T47D (cell line): ENCODE measurements at places on chromosomes 5 and 9.

DNA sequence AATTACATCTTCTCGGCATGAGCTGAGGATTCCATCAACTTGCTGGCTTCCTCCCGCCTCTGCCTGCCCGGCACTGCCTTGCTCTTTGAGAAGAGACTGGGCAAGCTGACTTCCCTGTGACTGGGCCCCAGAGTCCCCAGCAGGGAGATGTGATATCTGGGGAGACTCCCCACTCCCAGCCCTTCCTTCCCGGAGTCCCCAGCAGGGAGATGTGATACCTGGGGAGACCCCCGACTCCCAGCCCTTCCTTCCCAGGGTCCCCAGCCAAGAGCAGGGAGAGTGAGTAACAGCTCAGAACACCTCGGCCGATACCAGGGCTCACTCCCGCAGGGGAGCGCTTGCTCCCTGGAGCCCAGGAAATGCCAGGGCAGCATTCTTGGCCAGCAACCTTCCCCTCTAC lies 90.1 kb upstream of the NEURL1B start:
- DNase-seq, result no peak

DNA sequence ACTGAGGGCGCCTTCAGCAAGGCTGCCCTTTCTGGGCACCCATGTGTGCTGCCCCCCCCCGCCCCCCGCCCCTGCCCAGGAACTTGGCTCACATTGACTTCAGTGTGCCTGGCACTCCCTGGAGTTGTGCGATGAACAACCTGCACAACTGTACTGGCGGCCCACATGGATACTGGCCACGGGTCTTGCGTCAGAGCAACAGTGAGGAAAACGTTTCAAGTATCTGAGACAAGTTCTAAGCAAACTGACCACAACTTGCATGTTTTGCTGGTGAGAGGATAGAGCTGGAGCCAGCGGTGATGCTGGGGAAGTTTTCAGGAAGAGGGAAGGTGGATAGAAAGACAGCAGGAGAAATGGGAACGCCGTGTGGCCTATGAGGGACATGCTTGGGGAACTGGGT lies 45.4 kb downstream of the HABP4 start:
- no peak for DNase-seq

- no peak for DNase-seq
These were observed 235.9 kb upstream of the FAM174A start for GRCh38 chr5:100299261-100299660.

GRCh38 chr5:77629509-77630113 lies 8.9 kb downstream of the OTP start:
- DNase-seq, result no peak

GRCh38 chr9:73643379-73644013 lies 491.8 kb downstream of the ANXA1 start:
- no peak for DNase-seq

DNA sequence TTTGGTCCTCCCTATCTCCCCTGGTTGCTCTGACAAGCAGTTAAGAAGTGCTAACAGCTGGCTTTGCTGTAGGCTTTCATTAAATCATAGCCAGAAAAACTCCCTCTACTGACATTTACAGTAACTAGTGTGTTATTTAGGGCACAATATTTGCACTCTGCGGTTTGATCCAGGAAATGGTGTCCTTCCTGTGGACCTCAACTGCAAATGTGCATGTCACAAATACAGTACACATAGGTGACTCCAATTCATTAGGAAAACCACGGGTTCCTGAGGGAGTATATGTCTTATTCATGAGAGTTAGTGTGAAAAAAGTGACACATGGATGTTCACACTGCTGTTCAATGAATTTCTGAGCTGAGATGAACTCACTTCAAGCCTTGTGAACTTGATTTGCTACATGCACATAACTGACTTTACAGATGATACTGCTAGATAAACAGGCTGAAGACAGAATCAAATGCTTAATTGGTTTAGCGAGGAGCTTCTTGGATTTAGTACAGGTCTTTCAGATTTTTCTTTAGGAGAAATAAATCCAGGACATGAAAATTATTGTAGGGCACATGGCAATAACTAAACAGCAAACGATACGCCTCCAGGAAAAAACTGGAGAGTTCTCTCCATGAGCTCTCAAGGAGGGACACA lies 281.5 kb downstream of the EFNA5 start:
- peak; percentile 79 for DNase-seq

GRCh38 chr5:6321078-6321477 lies 57.3 kb downstream of the MED10 start:
- no peak for DNase-seq

- no peak for DNase-seq
These were observed 131.1 kb downstream of the FER start for GRCh38 chr5:108878756-108879155.
